HFFc6 (cell line): ENCODE measurements at places on chromosomes 6 and 20.
A peak's percentile ranks its signal among the peaks of the same experiment; 100 is the strongest.

DNA sequence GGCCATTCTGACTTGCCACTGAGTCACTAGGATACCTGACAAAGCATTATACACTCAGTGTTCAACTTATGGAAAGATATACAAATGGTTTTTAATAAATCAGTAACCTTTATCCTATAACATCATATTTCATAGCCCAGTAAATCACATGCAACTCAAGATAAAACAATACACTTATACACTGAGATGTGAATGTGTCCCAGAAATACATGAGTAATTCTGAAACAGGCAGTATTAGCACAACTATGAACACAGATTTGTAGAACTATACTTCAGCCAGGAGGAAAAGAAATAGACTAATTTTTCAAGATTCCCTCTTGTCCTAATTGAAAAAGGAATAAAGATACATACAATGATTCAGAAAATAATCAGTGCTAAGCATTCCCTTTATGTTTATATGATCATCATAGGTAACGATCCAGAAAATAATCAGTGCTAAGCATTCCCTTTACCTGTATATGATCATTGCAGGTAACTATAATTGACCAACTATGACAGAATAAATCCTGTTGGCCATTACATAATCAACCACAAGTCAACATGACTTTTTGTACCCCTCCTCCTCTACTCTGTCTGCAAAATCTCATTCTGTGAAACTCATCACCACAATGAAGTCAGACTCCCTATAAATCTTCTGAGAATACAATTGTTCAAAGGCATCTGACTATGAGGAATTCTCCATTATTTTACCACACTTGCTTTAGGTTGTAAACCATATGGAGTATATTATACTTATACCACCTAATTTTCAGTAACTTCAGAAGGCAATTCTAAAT lies 30.3 kb downstream of the HACE1 start:
- H3K4me1 ChIP-seq: no peaks in the 10 kb centered on the region
- no peak for DNase-seq
- H3K36me3 ChIP-seq: peaks cover 8% of the 10 kb centered on the region
- H3K27me3 ChIP-seq: no peaks in the 10 kb centered on the region
- no peak overlapping the region for H3K27ac ChIP-seq

- DNase-seq: peak; percentile 41
- H3K36me3 ChIP-seq: peaks cover 49% of the 10 kb centered on the region
- H3K4me3 ChIP-seq: no peak overlapping the region
Observed at GRCh38 chr6:56699066-56699654, 56.5 kb upstream of the DST start.

- no peak overlapping the region for H3K27ac ChIP-seq
- no peak overlapping the region for H3K4me3 ChIP-seq
- H3K27me3 ChIP-seq: peaks cover 5% of the 10 kb centered on the region
- no peaks in the 10 kb centered on the region for H3K4me1 ChIP-seq
- DNase-seq: no peak
Observed at GRCh38 chr6:15798533-15799255, 135.9 kb upstream of the DTNBP1 start.

DNA sequence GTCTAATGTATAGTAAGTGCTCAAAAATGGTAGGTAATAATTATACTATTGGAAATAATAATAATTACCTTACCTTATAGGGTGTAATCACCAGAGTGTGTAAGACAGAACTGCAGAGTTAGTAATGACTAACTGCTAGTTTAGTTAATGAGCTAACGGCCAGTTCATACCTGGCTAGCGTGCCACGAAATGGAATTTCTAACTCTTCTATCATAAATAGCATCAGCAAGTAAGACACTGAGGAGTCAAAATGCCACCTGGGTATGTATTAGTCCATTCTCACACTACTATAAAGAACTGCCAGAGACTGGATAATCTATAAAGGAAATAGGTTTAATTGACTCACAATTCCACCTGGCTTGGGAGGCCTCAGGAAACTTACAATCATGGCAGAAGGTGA lies 63.4 kb upstream of the CEP85L start:
- no peak for DNase-seq
- H3K27ac ChIP-seq: no peak overlapping the region

DNA sequence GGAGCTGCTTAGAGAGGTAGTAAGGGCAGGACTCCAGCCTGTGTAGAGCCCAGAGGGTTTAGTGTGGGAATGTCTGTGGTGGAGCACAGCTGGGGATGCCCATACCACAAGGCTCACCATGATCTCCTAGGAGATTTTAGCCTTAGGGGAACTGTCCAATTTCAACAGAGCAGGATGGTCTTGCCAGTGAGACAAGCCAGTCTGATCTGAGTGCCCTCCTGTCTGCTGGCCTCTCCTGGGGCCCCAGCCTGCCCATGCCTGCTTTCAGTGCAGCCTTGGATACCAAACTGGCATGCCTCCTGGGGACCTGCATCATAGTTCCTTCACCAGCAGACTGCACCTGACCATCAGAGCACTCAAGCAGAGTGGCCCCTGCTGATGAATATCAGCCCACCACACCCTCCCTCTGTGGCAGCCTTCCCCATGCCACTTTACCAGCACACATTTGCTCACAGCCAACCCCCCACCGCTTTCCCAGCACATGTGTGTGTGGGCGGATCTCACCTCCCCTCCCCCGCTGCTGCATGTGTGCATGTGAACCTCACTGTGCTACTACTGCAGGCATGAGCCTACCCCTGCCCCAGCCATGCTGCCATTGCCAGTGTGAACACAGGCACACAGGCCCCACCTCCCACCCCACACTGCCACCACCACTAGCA lies 7.9 kb upstream of the TREM1 start:
- H3K4me1 ChIP-seq: no peaks in the 10 kb centered on the region
- H3K4me3 ChIP-seq: no peak overlapping the region
- H3K27ac ChIP-seq: no peak overlapping the region

- peaks cover 3% of the 10 kb centered on the region for H3K27me3 ChIP-seq
- no peak overlapping the region for H3K27ac ChIP-seq
- no peaks in the 10 kb centered on the region for H3K36me3 ChIP-seq
- H3K4me1 ChIP-seq: peaks cover 7% of the 10 kb centered on the region
- DNase-seq: no peak
- H3K4me3 ChIP-seq: no peak overlapping the region
Observed at GRCh38 chr20:50057714-50058053, 55.3 kb downstream of the UBE2V1 start.

DNA sequence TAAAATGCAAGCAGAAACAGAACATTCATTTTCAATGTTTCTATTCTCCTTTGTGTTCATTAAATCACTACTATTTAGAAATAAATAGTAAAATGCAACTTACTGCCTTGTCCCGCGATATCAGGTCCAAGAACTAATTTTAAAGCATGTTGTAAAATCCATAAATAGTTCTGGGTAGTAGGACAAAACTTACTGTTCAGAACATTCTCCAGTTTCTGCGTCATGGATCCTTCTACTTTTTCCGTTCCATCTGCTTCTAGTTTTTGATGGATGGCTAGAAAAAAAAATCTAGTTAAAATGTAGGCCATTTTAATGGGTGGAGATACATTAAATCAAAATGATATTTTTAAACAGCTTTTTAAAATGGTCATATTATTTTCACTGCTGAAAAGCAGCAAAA lies 47.0 kb downstream of the HUS1B start:
- no peaks in the 10 kb centered on the region for H3K27me3 ChIP-seq
- no peak overlapping the region for H3K4me3 ChIP-seq
- H3K27ac ChIP-seq: no peak overlapping the region
- H3K36me3 ChIP-seq: peaks cover 13% of the 10 kb centered on the region
- DNase-seq: no peak
